ENCODE measurements at places on chromosomes 5 and 9. TPM values are rescaled to one million over a fixed set of nuclear protein-coding genes. Genes with fewer than 3 reads are reported as not detected.
A peak's percentile ranks its signal among the peaks of the same experiment; 100 is the strongest.

MCC gene
- 12.1 TPM for total RNA-seq

GRCh38 chr5:90830058-90830457, 271.5 kb downstream of the ADGRV1 start:
- H3K27ac ChIP-seq: no peak overlapping the region
- no peaks in the 10 kb centered on the region for H3K27me3 ChIP-seq
- DNase-seq: no peak

GRCh38 chr9:36416890-36417289, 16.8 kb upstream of the RNF38 start:
- H3K27me3 ChIP-seq: no peaks in the 10 kb centered on the region
- no peak overlapping the region for H3K27ac ChIP-seq
- no peak for DNase-seq
- no peaks in the 10 kb centered on the region for H3K36me3 ChIP-seq

CDC20B gene
- total RNA-seq: not detected

DNA sequence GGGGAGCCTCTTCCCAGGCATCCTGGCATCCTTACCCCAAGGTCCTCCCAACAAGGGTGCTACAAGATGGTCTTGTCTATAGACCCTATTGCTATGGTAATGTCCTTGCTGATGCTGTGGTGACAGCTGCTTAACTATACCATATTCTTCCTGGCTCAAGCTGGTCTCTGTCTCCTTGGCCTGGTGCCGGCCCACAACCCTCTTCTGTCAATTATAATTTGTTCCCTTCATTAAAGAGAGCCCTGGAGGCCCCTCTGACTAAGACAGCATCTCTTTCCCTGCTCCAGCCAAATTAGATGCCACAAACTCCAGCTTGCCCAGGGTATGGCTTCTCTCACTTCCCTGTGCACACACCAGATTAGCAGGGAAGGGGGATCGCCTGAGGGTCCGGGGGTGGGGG, 86.7 kb downstream of the PSD2 start:
- H3K4me3 ChIP-seq: no peak overlapping the region
- no peaks in the 10 kb centered on the region for H3K36me3 ChIP-seq
- H3K27ac ChIP-seq: no peak overlapping the region
- no peaks in the 10 kb centered on the region for H3K27me3 ChIP-seq

RLN2 gene
- total RNA-seq: 3.5 TPM

DNA sequence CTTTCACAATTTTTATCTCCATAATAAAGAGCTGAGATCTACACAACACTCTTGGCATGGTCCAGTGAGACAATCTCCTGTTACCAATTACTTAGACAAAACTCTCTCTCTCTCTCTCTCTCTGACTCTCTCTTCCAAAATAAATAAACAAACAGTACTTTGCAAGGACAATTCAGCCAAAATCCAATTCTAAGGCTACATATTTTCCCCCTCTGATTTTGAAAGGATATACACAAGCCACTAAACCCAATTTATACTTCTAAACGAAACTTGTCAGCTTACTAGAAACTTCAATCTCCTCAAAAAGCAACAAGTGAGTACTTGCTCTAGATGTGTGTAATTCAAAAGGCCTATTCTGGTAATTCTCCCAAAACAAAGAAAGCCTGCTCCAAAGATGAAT, 26.3 kb upstream of the TNPO1 start:
- no peak for DNase-seq
- no peaks in the 10 kb centered on the region for H3K36me3 ChIP-seq
- H3K4me3 ChIP-seq: no peak overlapping the region

- H3K27me3 ChIP-seq: no peaks in the 10 kb centered on the region
- no peaks in the 10 kb centered on the region for H3K36me3 ChIP-seq
- DNase-seq: no peak
- H3K4me1 ChIP-seq: no peaks in the 10 kb centered on the region
- no peak overlapping the region for H3K4me3 ChIP-seq
Observed at GRCh38 chr9:95058795-95059386, 258.6 kb downstream of the FANCC start.

GRCh38 chr9:104604801-104605200, 626 bp downstream of the OR13C2 start:
- no peak overlapping the region for H3K27ac ChIP-seq
- H3K4me1 ChIP-seq: no peaks in the 10 kb centered on the region
- H3K4me3 ChIP-seq: no peak overlapping the region
- DNase-seq: no peak
- no peaks in the 10 kb centered on the region for H3K36me3 ChIP-seq
- H3K27me3 ChIP-seq: no peaks in the 10 kb centered on the region

DNA sequence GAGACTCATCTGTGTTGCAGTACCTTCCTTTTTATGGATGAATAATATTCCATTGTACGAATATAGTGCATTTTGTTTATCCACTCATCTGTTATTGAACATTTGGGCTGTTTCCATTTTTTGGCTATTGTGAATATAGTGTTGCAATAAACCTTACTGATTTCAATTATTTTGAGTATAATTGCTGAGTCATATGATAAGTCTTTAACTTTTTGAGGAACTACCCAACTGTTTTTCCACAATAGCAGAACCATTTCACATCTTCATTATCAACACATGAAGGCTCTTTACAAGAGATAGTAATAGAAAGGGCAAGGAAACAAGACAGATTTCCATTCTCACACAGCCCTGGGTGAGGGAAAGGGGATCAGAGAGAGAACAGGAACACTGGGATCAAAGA, 329.2 kb downstream of the RAB3C start:
- no peaks in the 10 kb centered on the region for H3K27me3 ChIP-seq
- no peak overlapping the region for H3K27ac ChIP-seq
- no peak for DNase-seq
- no peak overlapping the region for H3K4me3 ChIP-seq

DNA sequence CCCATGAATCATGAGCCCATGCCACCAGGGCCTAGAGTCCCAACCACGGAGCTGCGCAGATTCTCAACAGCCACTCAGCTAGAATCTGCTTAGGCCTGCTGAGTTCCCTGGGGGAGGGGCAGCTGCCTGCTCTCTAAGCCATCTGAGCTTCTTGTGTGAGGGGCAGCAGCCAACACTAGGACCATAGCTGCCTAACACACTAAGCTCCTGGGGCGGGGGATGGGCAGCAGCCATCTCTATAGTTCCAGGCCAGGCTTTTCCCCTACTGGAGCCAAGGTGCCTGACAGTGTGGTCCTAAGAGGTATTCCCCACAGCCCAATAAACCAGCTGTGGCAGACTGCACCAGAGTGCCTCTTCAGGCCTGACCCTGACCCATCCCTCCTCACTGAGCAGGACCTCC, 255.9 kb upstream of the ACO1 start:
- no peak overlapping the region for H3K27ac ChIP-seq
- H3K36me3 ChIP-seq: no peaks in the 10 kb centered on the region
- no peak for DNase-seq
- H3K4me3 ChIP-seq: no peak overlapping the region
- no peaks in the 10 kb centered on the region for H3K4me1 ChIP-seq

GRCh38 chr9:114286146-114286679, 36.7 kb upstream of the ORM1 start:
- H3K36me3 ChIP-seq: no peaks in the 10 kb centered on the region
- no peaks in the 10 kb centered on the region for H3K27me3 ChIP-seq
- H3K4me1 ChIP-seq: no peaks in the 10 kb centered on the region
- DNase-seq: no peak
- H3K27ac ChIP-seq: no peak overlapping the region
- H3K4me3 ChIP-seq: no peak overlapping the region

DNA sequence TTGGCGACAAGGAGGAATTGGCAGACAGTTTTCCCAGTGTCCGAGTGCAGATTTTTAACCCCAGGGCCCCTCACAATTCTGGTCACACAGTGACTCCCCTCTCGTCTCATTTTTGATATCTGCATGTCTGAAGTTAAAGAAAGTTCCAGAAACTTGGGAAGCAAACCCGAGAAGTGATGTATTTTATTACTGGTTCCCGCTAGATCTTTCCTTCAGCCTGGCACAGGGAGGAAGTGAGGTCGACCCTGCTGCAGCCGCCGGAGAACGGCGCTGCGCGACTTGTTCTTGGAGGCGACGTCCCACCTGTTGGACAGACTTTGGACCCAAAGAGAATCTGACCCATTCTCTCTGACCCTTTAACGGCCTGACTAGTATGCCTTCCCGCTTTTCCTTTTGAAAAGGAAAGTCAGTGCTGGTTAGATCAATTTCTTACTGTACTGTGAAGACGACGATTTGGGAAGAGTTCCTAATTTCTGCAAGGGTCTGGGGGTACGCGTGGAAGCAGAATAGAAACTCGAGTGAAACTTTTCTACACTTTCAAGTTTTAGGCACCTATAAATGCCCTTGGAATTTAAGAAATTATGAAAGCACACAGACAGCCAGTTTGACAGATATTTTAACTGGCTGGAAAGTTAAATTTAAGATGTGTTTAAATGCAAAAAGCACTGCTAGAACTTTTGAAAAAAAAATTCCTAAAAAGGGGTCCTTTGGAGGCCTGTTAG, 744 bp downstream of the OTULIN start:
- no peaks in the 10 kb centered on the region for H3K36me3 ChIP-seq
- H3K4me3 ChIP-seq: peak overlapping the region; percentile 54
- no peaks in the 10 kb centered on the region for H3K27me3 ChIP-seq
- no peak for DNase-seq
- H3K4me1 ChIP-seq: peaks cover 68% of the 10 kb centered on the region

PCDHGC4 gene
- total RNA-seq: not detected

MARVELD2 gene
- total RNA-seq: 1.1 TPM

THBS4 gene
- total RNA-seq: 0.29 TPM

DNA sequence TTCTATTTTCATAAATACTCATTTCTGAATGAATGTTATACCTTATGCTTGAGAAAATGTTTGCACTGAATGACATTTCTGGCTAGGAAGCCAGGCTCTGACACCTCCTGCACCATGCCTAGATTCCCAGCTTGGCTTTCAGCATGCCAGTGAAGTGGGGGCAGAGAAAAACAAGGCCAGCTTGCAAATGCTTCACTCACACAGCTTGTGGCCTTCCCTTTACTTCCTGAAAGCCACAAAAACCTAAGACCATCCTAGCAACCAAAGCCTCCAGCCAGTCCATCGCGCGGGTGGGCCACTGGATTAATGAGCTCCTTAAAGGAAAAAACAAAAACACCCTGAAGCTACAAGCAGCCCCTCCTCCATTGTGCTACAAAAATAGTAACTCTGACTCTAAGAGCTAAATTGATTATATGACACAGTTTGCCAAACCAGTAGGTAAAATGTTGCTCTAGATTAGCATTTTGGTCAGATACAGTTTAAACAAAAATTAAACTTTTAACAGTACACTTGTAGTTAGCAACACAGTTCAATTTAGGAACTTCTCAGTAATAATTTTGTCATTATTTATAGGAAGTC, 159.9 kb downstream of the TSSK1B start:
- no peaks in the 10 kb centered on the region for H3K36me3 ChIP-seq
- no peak overlapping the region for H3K4me3 ChIP-seq
- no peaks in the 10 kb centered on the region for H3K27me3 ChIP-seq
- peaks cover 6% of the 10 kb centered on the region for H3K4me1 ChIP-seq

- no peaks in the 10 kb centered on the region for H3K4me1 ChIP-seq
- no peak for DNase-seq
- H3K27ac ChIP-seq: no peak overlapping the region
- no peak overlapping the region for H3K4me3 ChIP-seq
- no peaks in the 10 kb centered on the region for H3K36me3 ChIP-seq
Observed at GRCh38 chr5:31559942-31560341, 27.8 kb downstream of the C5orf22 start.

GRCh38 chr9:78892182-78892581, 595.3 kb downstream of the PSAT1 start:
- no peak overlapping the region for H3K4me3 ChIP-seq
- no peaks in the 10 kb centered on the region for H3K4me1 ChIP-seq
- H3K27ac ChIP-seq: no peak overlapping the region
- H3K36me3 ChIP-seq: no peaks in the 10 kb centered on the region

- no peak for DNase-seq
- no peak overlapping the region for H3K27ac ChIP-seq
- no peak overlapping the region for H3K4me3 ChIP-seq
- H3K4me1 ChIP-seq: no peaks in the 10 kb centered on the region
- no peaks in the 10 kb centered on the region for H3K27me3 ChIP-seq
Observed at GRCh38 chr5:95904827-95905226, 56.8 kb downstream of the ELL2 start.

SMC2 gene
- total RNA-seq: 10.4 TPM
